Activated CD8-positive, alpha-beta T cell treated with anti-CD3 and anti-CD28 coated beads for 36 hours (primary cell): ENCODE measurements at places on chromosomes 3 and 15. TPM values are rescaled to one million over a fixed set of nuclear protein-coding genes. Genes with fewer than 3 reads are reported as not detected.
A peak's percentile ranks its signal among the peaks of the same experiment; 100 is the strongest.

Gene MYO5C
- total RNA-seq = 1.3 TPM

Gene PLA2G4D
- not detected for total RNA-seq

Gene GPR27
- 0.40 TPM for total RNA-seq

GRCh38 chr3:23112491-23112890 is 90.6 kb upstream of the UBE2E2 start:
- DNase-seq = no peak

Gene FGF7
- not detected for total RNA-seq

Gene IQCH
- total RNA-seq = 1.7 TPM

DNA sequence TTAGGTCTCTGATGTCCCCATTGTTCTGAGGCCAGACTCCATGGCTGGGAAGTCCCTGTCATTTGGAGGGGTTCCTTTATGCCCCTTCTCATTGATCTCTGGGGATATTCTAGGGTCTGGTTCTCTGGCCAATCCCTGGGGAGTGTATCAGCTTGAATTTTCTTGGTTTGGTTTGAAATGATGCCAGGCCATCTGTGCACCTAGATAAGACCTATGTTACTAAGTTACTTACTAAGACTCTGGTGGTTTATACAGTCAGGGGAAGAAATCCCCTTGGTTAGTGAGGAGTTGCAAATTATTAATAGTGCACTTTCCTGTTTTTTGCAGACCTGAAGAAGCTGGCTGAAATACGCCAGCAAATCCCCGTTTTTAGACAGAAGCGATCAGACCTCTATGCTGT is 20.3 kb downstream of the NIT2 start:
- DNase-seq = no peak

GRCh38 chr3:196938576-196938975 is 3.8 kb downstream of the NCBP2 start:
- no peak for DNase-seq

- DNase-seq = no peak
Observed at GRCh38 chr3:186035277-186035676, 73.6 kb downstream of the ETV5 start.

- DNase-seq = no peak
Observed at GRCh38 chr3:130529486-130530215, 12.7 kb downstream of the COL6A6 start.

GRCh38 chr3:49476563-49476962 is 6.5 kb downstream of the DAG1 start:
- peak; percentile 64 for DNase-seq

- no peak for DNase-seq
Observed at GRCh38 chr15:91593067-91593466, 260.4 kb upstream of the SLCO3A1 start.

DNA sequence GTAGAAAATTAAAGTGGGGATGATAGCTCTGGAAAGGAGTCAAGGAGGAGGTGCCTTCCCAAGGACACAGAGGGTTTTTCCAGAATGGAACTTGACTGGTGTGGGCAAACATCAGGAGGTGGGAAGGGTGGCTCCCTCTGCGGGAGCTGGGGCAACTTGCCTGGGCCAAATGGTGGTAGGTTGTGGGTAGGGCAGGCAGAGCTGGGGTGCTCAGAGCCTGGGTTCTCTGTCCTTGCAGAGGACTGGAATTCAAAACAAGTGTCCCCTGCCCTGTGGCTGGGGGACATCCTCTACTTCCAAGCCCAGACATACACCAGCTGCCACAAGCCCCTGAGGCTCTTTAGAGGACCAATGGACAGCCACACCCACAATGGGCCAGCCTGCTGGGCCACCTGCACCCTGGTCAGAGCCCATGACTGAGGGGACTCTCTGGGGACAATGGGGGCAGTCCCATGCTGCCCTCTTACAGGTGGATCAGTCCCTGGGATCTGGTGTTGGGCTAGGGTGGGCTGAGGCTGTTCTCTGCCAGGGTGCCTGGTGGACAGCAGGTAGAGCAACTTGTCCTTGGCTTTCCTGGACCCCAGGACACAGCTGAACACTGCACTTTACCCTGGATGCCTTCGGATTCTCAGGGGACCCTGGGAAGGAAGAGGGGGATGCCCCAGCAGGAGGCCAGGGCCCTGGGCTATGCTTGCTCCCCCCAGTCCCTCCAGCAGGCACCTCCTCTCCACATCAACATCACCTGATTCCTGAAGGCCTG is 38.6 kb upstream of the CSPG4 start:
- DNase-seq = no peak

Gene GFM1
- 48.4 TPM for total RNA-seq

Gene TWF2
- total RNA-seq = 137 TPM

- no peak for DNase-seq
Observed at GRCh38 chr3:160684368-160684740, 7.4 kb downstream of the ARL14 start.

DNA sequence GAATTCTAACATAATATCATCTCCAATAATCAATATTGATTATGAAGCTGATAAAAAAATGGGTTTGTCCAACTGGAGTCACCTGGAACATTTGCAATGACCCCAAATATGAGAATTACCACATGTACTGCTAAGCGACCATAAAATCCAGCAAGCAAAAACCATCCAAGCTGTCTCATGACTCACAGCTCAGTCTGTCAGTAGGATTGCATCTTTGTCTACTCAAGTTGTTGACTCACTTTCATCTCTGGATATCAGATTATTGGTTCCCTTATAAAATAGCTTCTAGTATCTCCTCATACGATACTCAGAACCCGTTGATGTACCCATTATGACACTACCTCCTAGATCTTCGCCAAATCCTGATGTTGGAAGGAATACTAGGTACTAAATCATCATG is 209.8 kb upstream of the ATP11B start:
- no peak for DNase-seq

Gene SLC27A2
- 9.8 TPM for total RNA-seq

GRCh38 chr3:127991681-127992080 is 60.6 kb upstream of the SEC61A1 start:
- DNase-seq = no peak

Gene GOLGA6L7
- total RNA-seq = not detected

GRCh38 chr15:60773901-60774300 is 295.0 kb upstream of the ICE2 start:
- DNase-seq = no peak

DNA sequence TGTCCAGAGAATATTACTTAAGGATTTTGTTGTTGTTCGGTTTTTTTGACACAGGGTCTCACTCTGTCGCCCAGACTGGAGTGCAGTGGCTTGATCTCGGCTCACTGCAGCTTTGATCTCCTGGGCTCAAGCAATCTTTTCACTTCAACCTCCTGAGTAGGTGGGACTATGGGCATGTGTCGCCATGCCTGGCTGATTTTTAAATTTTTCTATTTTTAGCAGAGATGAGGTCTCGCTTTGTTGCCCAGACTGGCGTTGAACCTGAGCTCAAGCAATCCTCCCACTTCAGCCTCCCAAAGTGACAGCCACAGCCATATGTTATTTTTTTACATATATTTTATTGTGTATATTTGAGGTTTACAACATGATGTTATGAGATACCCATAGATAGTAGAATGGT is 86.8 kb upstream of the UMPS start:
- DNase-seq = no peak

Gene CA12
- 0.58 TPM for total RNA-seq

Gene CALML4
- 6.9 TPM for total RNA-seq

Gene KNG1
- total RNA-seq = not detected
